ENCODE measurements at places on chromosomes 13 and 19. TPM values are rescaled to one million over a fixed set of nuclear protein-coding genes. Genes with fewer than 3 reads are reported as not detected.

The PGPEP1 gene
- 54.4 TPM for total RNA-seq

The LYPD3 gene
- total RNA-seq, result not detected

The ZNF583 gene
- total RNA-seq, result 1.5 TPM

The IGFL2 gene
- 0.61 TPM for total RNA-seq

The FFAR3 gene
- not detected for total RNA-seq

The HCN2 gene
- not detected for total RNA-seq

The ZNF135 gene
- total RNA-seq, result 17.9 TPM

The ZNF540 gene
- 13.0 TPM for total RNA-seq

The U2AF2 gene
- 30.9 TPM for total RNA-seq

The SIGLEC5 gene
- total RNA-seq, result 0.41 TPM

The FOXO1 gene
- total RNA-seq, result 55.3 TPM

The KIR2DL3 gene
- total RNA-seq, result not detected

The RGCC gene
- total RNA-seq, result 288 TPM

The PRMT1 gene
- total RNA-seq, result 244 TPM

The FGF9 gene
- total RNA-seq, result 1.1 TPM

DNA sequence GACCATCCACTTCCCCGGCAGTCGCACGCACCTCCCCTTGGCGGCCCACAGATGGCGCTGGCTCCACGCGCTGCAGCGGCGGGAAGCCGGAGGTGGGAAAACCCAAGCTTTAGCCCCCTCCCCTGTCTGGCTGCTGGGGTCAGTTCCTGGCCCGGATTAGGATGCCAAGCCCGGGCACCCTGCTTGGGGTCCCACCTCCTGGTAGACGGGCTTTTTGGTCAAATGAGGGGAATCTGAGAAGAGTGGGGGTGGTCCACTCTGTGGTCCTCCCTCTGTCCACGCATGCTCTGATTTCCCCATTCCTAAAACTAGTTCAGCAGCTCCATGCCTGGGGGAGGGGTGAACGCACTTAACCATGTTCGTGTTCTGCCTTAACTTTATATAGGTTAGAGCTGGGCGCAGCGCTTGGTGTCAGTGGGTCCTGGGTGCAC lies 8.1 kb upstream of the ADGRE2 start:
- DNase-seq, result no peak
- H3K4me1 ChIP-seq, result no peaks in the 10 kb centered on the region
- no peak overlapping the region for H3K4me3 ChIP-seq
- no peaks in the 10 kb centered on the region for H3K36me3 ChIP-seq

DNA sequence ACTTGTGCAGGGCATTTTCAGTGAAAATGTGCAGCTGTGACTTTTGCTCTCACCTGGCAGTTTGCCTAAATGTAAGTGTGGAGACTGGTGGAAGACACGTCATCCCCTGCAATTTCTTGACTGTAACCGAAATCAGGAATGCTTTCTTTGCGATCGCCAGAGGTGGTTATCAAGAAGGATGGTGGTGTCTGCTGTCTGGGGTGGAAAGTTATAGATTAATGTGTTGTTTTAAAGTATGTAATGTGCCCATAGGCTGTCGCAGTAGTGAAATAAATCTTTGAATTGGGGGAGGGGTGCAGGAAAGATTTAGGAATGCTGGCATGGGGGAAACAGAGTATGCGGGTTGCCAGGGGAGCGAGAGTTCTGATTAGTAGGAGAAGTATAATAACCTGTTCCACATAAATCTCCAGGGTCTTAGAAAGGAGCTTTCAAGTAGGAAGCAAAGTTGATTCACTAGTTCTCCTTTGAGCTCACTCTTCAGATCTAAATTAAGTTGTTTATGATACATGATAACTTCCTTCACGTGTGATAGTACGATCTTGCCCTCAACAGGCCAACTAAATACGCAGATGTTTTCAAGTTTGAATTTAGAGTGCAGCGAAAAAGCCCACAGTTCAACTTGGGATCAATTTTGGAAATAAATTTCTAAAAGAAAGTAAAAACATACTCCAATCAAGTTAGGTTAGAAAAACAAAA lies 1520.0 kb upstream of the SLC10A2 start:
- no peak for DNase-seq
- no peak overlapping the region for H3K27ac ChIP-seq
- H3K27me3 ChIP-seq, result no peaks in the 10 kb centered on the region
- H3K36me3 ChIP-seq, result no peaks in the 10 kb centered on the region

DNA sequence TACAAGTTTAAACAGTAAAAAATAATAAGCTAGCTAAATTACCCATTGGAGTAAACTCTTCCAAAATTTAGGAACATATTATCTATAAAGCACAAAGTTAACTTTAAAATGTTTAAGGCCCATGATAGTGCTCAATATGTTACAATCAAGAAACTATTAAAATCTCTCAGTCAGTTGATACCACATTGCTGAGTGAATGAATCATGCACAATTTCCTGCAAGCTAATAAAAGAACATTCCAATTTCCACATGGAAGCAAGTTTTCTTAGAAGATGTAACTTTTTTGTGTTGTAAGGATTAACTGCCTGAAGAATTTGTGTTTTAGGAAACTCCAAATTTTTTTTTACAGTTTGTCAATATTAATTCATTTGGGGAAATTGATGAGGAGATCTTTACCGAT lies 666.6 kb downstream of the SLITRK1 start:
- no peak for DNase-seq
- no peaks in the 10 kb centered on the region for H3K4me1 ChIP-seq
- H3K4me3 ChIP-seq, result no peak overlapping the region
- no peak overlapping the region for H3K27ac ChIP-seq
- no peaks in the 10 kb centered on the region for H3K27me3 ChIP-seq

GRCh38 chr19:13099073-13099999 lies 3.3 kb downstream of the LYL1 start:
- H3K4me3 ChIP-seq, result peak overlapping the region; percentile 36
- H3K4me1 ChIP-seq, result peaks cover 29% of the 10 kb centered on the region
- no peaks in the 10 kb centered on the region for H3K36me3 ChIP-seq
- peak; percentile 70 for DNase-seq

- H3K27ac ChIP-seq, result no peak overlapping the region
- no peak for DNase-seq
- no peaks in the 10 kb centered on the region for H3K36me3 ChIP-seq
- no peaks in the 10 kb centered on the region for H3K4me1 ChIP-seq
- no peak overlapping the region for H3K4me3 ChIP-seq
Observed at GRCh38 chr19:33722456-33723239, 74.0 kb upstream of the KCTD15 start.

- no peaks in the 10 kb centered on the region for H3K36me3 ChIP-seq
- H3K27me3 ChIP-seq, result no peaks in the 10 kb centered on the region
- no peak overlapping the region for H3K27ac ChIP-seq
- no peaks in the 10 kb centered on the region for H3K4me1 ChIP-seq
Observed at GRCh38 chr19:4733755-4734345, 10.2 kb upstream of the DPP9 start.

DNA sequence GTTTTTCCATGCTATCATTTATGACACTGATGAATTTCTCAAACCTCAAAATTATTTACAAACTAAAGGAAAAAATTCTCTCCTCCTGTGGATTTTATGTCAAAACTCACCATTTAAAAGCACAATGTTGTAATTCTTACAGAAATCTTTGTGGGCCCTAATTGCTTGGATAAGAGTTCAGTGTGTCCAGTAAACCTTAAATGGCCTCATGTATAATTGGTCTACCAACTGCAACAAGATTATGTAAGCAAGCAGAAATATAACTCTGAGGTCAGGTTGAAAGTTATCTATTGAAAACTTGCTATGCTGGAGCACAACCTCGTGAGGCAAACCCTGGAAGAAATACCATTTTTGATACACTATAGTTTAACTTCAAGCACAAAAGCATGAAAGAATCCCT lies 22.0 kb downstream of the VWA8 start:
- H3K4me1 ChIP-seq, result no peaks in the 10 kb centered on the region
- no peaks in the 10 kb centered on the region for H3K27me3 ChIP-seq
- no peak overlapping the region for H3K4me3 ChIP-seq
- H3K36me3 ChIP-seq, result no peaks in the 10 kb centered on the region
- H3K27ac ChIP-seq, result no peak overlapping the region

GRCh38 chr19:12984683-12985048 lies 10.6 kb upstream of the NFIX start:
- no peaks in the 10 kb centered on the region for H3K4me1 ChIP-seq
- no peaks in the 10 kb centered on the region for H3K36me3 ChIP-seq
- no peak for DNase-seq
- H3K27me3 ChIP-seq, result no peaks in the 10 kb centered on the region

DNA sequence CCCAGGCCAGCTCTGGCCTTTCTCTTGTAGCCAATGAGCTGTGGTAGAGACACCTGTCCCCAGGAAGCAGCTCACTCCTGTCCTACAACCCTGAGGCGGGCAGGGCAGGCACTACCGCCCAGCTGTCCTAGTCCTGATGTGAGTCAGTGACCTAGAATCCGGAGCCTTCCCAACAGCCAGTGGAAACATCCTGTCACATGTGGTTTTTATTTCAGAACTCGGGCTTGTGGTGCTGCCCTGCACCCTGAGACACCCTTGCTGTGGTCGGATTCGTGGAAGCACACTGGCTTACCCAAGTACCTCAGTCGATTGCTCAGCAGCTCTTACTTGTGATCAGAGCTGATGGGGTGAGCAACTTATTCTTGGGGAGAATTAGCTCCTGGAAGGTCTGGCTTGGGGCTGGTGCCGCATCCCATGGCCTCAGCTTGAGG lies 83.6 kb upstream of the ARHGEF7 start:
- no peaks in the 10 kb centered on the region for H3K27me3 ChIP-seq
- no peaks in the 10 kb centered on the region for H3K36me3 ChIP-seq
- no peak overlapping the region for H3K4me3 ChIP-seq
- no peak for DNase-seq
- no peak overlapping the region for H3K27ac ChIP-seq

GRCh38 chr19:24059563-24060295 lies 27.3 kb upstream of the ZNF254 start:
- no peaks in the 10 kb centered on the region for H3K4me1 ChIP-seq
- no peaks in the 10 kb centered on the region for H3K27me3 ChIP-seq
- no peaks in the 10 kb centered on the region for H3K36me3 ChIP-seq
- H3K4me3 ChIP-seq, result no peak overlapping the region
- no peak overlapping the region for H3K27ac ChIP-seq

DNA sequence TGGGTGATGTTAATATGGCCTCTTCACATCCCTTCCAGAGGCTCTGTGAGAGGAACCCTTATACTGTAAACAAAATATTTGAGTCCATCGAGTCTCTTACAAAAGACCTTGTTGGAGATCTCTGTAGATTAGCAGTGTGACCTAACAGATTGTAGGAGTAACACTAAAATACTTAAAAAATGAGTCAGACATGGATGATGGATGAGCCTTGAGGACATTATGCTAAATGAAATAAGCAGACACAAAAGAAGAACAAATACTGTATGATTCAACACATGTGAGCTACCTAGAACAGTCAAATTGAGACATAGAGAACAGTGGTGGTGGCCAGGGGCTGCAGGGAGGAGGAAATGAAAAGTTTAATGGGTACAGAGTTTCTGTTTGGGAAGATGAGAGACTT lies 152.2 kb upstream of the UBL3 start:
- H3K4me3 ChIP-seq, result no peak overlapping the region
- no peak overlapping the region for H3K27ac ChIP-seq
- no peaks in the 10 kb centered on the region for H3K36me3 ChIP-seq

GRCh38 chr13:23392313-23392712 lies 41.2 kb downstream of the SACS start:
- no peak for DNase-seq
- no peaks in the 10 kb centered on the region for H3K27me3 ChIP-seq
- H3K36me3 ChIP-seq, result no peaks in the 10 kb centered on the region
- H3K27ac ChIP-seq, result no peak overlapping the region
- H3K4me3 ChIP-seq, result no peak overlapping the region

GRCh38 chr13:44103429-44104196 lies 223.9 kb downstream of the LACC1 start:
- no peaks in the 10 kb centered on the region for H3K27me3 ChIP-seq
- no peaks in the 10 kb centered on the region for H3K36me3 ChIP-seq
- no peak overlapping the region for H3K27ac ChIP-seq
- H3K4me1 ChIP-seq, result no peaks in the 10 kb centered on the region
- H3K4me3 ChIP-seq, result no peak overlapping the region

DNA sequence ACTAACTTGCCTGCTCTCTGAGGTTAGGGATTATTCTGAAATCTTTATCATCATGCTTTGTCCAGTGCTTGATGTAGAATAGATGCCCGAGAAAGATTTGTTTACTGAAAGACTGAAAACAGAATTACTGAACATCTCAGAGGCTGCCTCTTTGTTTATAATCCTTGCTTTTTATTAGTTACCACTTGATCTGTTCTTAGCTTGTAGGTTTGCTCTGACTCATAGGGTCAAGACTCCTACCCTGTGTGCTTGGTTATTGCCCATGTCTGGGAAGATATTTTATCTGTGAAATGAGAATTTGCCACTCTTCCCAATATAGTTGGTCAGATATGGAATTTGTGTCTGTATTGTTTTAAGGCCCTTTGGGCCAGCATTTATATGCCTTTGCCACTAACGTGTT lies 675.3 kb downstream of the DIAPH3 start:
- no peak for DNase-seq
- H3K4me1 ChIP-seq, result no peaks in the 10 kb centered on the region
- H3K36me3 ChIP-seq, result no peaks in the 10 kb centered on the region
- no peaks in the 10 kb centered on the region for H3K27me3 ChIP-seq

- H3K4me1 ChIP-seq, result peaks cover 7% of the 10 kb centered on the region
- peak overlapping the region; percentile 71 for H3K4me3 ChIP-seq
- no peaks in the 10 kb centered on the region for H3K27me3 ChIP-seq
- DNase-seq, result no peak
Observed at GRCh38 chr19:45995715-45996385, 583 bp downstream of the CCDC61 start.

DNA sequence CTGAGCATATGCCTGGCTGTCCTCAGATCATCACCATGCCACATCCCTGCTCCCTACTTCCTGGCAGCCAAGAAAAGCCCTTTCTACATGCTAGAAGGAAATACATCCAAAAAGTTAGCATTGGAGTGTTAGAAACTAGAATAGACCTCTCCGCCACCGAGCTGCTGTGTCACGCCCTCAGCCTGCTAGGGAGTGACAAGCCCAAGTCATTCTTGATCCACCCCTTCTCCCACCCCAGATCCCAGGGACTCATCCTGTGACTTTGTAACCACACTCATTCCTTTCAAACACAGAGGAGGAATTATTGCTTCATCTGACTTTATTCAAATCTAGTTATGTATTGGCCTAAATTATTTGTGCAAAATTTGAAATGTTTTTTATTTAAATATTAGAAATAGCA lies 45.3 kb downstream of the POLR1D start:
- H3K36me3 ChIP-seq, result no peaks in the 10 kb centered on the region
- no peaks in the 10 kb centered on the region for H3K27me3 ChIP-seq
- DNase-seq, result no peak
- no peak overlapping the region for H3K4me3 ChIP-seq
- H3K4me1 ChIP-seq, result no peaks in the 10 kb centered on the region

- no peaks in the 10 kb centered on the region for H3K36me3 ChIP-seq
- no peaks in the 10 kb centered on the region for H3K27me3 ChIP-seq
- H3K4me3 ChIP-seq, result no peak overlapping the region
- no peak for DNase-seq
- H3K4me1 ChIP-seq, result no peaks in the 10 kb centered on the region
- no peak overlapping the region for H3K27ac ChIP-seq
Observed at GRCh38 chr19:53612762-53613526, 18.9 kb upstream of the DPRX start.

DNA sequence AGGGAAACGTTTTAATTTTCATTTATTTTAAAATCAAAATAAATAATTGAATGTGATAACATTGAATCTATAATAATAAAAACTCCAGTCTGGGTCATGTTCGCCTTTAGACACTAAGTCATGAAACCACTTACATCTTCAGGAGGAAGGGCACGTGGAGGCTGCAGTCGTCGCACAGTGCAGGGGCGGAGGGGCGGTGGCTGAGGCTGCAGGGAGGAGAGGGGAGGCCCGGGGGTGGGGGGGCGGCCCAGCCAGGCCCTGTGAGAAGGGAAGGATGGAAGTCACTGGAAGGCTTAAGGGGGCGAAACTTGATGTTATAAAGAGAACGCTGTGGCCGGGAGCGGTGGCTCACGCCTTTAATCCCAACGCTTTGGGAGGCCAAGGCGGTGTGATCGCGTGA lies 14.9 kb upstream of the LATS2 start:
- no peak overlapping the region for H3K27ac ChIP-seq
- no peaks in the 10 kb centered on the region for H3K36me3 ChIP-seq
- H3K27me3 ChIP-seq, result no peaks in the 10 kb centered on the region
- DNase-seq, result no peak
